ENCODE measurements at places on chromosomes 4 and X.

- DNase-seq, result no peak
Observed at GRCh38 chr4:140426610-140427105, 790 bp downstream of the CLGN start.

DNA sequence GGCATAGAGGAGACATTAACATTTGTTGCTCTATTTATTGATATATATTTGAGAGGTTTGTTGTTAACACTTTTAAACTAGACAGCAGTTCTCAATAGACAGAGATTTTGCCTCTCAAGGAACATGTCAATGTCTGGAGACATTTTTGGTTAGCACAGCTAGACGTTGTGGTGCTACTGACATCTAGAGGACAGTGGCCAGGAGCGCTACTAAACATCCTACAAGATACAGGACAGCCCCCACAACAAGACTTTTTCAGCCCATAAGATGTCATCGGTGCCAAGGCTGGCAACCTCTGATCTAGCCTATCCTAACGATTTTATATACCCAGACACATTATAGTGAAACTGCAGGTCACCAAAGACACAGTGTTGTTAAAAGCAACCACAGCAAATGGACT lies 18.4 kb upstream of the CTSO start:
- no peak for DNase-seq

GRCh38 chr4:90226734-90227133 lies 99.5 kb downstream of the CCSER1 start:
- no peak for DNase-seq

- DNase-seq, result no peak
Observed at GRCh38 chr4:155837203-155837796, 28.8 kb downstream of the ASIC5 start.

GRCh38 chr4:89509708-89510281 lies 202.2 kb upstream of the GPRIN3 start:
- DNase-seq, result no peak

GRCh38 chr4:99653916-99654315 lies 3.7 kb downstream of the C4orf54 start:
- DNase-seq, result no peak

Data from coronary artery (tissue), 2 donors.